ENCODE measurements at places on chromosomes 7 and 10. TPM values are rescaled to one million over a fixed set of nuclear protein-coding genes. Genes with fewer than 3 reads are reported as not detected.

Gene ZNF853
- 3.5 TPM for polyA plus RNA-seq

Gene SFTPA1
- polyA plus RNA-seq, result not detected

Gene ADAMTS14
- 0.13 TPM for polyA plus RNA-seq

Gene KBTBD2
- polyA plus RNA-seq, result 15.9 TPM

Gene DNMBP
- 8.0 TPM for polyA plus RNA-seq

Gene GRM3
- polyA plus RNA-seq, result not detected

Gene CYP26C1
- polyA plus RNA-seq, result not detected

Gene TMEM140
- polyA plus RNA-seq, result 28.3 TPM

Gene WNT2
- polyA plus RNA-seq, result 0.07 TPM

Gene CDHR3
- polyA plus RNA-seq, result 6.4 TPM

Gene COBL
- 15.5 TPM for polyA plus RNA-seq

Gene CASP2
- 4.4 TPM for polyA plus RNA-seq

Gene ENO4
- not detected for polyA plus RNA-seq

Gene TMEM196
- not detected for polyA plus RNA-seq

Gene NPTX2
- 5.6 TPM for polyA plus RNA-seq

Gene PDAP1
- polyA plus RNA-seq, result 71.4 TPM

Gene CAV2
- polyA plus RNA-seq, result 136 TPM

Gene DDC
- polyA plus RNA-seq, result not detected

Gene WDR11
- 29.3 TPM for polyA plus RNA-seq

Measured in heart right ventricle (tissue), 16 donors.